Activated CD4-positive, alpha-beta T cell treated with anti-CD3 and anti-CD28 coated beads, Interleukin-2, amount 10 ng/mL, durations not matched to agents 7 days and 5 days (primary cell): ENCODE measurements at places on chromosomes 7 and 10. TPM values are rescaled to one million over a fixed set of nuclear protein-coding genes. Genes with fewer than 3 reads are reported as not detected.

Gene PAX2
- not detected for total RNA-seq

Gene SKIDA1
- 0.12 TPM for total RNA-seq

GRCh38 chr10:48252354-48252650 is 22.2 kb downstream of the FRMPD2 start:
- no peak for DNase-seq

GRCh38 chr7:17680026-17680425 is 260.3 kb downstream of the SNX13 start:
- DNase-seq: no peak
